ENCODE measurements at places on chromosomes 3 and 15. TPM values are rescaled to one million over a fixed set of nuclear protein-coding genes. Genes with fewer than 3 reads are reported as not detected.

PLS1 gene
- total RNA-seq = 11.1 TPM

ATP2C1 gene
- total RNA-seq = 68.5 TPM

PLCB2 gene
- 2.5 TPM for total RNA-seq

DLL4 gene
- 2.3 TPM for total RNA-seq

CATSPER2 gene
- total RNA-seq = 2.6 TPM

FILIP1L gene
- total RNA-seq = 18.5 TPM

C3orf20 gene
- total RNA-seq = not detected

UBA5 gene
- 90.2 TPM for total RNA-seq

ASB14 gene
- total RNA-seq = not detected

CCR9 gene
- not detected for total RNA-seq

CD86 gene
- total RNA-seq = 12.9 TPM

CEP97 gene
- total RNA-seq = 7.0 TPM

LRRC2 gene
- 4.4 TPM for total RNA-seq

GRCh38 chr3:131714585-131715220 is 211.9 kb upstream of the MRPL3 start:
- no peaks in the 10 kb centered on the region for H3K4me1 ChIP-seq
- H3K27ac ChIP-seq = no peak overlapping the region
- no peaks in the 10 kb centered on the region for H3K36me3 ChIP-seq
- H3K27me3 ChIP-seq = no peaks in the 10 kb centered on the region
- no peak for DNase-seq

DNA sequence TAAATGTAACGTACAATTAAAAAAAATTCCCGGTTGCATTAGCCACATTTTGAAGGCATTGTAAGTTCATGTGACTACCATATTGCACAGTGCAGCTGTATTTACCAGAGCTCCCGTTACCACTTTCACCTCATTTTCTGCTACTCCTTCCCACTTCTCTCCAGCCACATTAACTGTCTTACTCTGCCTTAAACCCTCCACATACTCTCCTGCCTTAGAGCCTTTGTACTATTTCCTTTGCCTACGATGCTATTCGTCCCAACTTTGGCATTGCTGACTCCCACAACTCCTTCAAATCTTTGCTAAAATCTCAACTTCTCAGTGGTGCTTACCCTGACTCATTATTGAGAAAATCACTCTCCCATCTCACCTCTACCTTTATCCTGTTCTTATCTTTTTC is 115.2 kb downstream of the CADM2 start:
- no peak for DNase-seq
- no peaks in the 10 kb centered on the region for H3K4me1 ChIP-seq
- no peak overlapping the region for H3K4me3 ChIP-seq
- H3K27me3 ChIP-seq = no peaks in the 10 kb centered on the region
- H3K27ac ChIP-seq = no peak overlapping the region

GRCh38 chr15:57079446-57079845 is 161.0 kb downstream of the TCF12 start:
- no peak for DNase-seq
- H3K4me1 ChIP-seq = peaks cover 33% of the 10 kb centered on the region
- H3K27me3 ChIP-seq = no peaks in the 10 kb centered on the region
- no peaks in the 10 kb centered on the region for H3K36me3 ChIP-seq

- H3K4me3 ChIP-seq = no peak overlapping the region
- H3K27me3 ChIP-seq = no peaks in the 10 kb centered on the region
- no peaks in the 10 kb centered on the region for H3K4me1 ChIP-seq
- H3K36me3 ChIP-seq = no peaks in the 10 kb centered on the region
Measured at GRCh38 chr3:187811585-187812250, 66.5 kb upstream of the BCL6 start.

DNA sequence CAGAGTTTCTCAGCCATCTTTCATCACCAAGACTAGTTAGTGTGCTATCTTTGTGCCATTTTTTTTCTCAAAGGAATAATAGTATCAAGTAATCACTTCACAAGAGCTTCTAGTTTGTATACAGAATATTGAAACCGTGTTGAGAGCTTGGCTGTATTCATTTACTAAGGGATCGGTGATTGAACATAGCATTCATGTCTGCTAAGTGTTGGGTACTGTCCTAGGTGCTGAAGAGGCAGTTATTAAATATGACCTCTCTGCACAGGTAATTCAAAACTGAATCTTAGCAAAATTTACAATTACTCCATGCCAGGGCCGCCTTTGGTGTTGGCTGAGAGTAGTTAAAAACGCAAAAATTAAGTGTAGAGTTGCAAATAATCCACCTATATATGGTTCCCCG is 355.3 kb upstream of the RORA start:
- no peak overlapping the region for H3K4me3 ChIP-seq
- no peaks in the 10 kb centered on the region for H3K4me1 ChIP-seq
- H3K36me3 ChIP-seq = no peaks in the 10 kb centered on the region
- H3K27ac ChIP-seq = no peak overlapping the region
- no peaks in the 10 kb centered on the region for H3K27me3 ChIP-seq
- no peak for DNase-seq

DNA sequence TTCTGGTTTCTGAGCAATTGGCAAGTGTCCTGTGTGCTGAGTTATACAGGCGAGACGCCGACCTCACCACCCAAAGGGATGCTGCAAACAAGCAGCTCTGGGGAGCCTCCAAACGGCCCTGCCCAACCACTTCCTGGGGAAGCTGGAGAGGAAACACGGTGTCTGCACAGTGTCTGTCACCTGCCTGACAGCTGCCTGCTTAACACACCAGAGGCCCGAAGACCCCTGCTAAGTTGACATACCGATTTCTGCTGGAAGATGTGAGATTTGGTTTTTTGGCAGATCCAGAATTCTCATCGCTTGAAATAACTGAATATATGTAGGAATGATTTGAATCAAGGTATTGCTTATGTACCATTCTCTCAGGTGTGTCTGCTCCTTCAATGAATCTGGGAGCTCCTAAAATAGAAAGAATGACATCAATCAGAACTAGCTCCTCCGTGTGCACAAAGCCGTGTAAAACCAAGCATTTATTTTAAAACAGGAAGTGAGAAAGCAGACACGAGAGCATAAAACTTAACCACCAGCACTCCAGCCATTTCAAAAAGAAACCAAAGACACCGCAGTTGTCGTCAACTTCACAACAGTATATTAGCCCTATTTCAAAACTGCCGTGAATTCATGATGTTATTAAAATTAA is 27.2 kb downstream of the LRRC2 start:
- peak overlapping the region; percentile 70 for H3K27ac ChIP-seq
- peak; percentile 46 for DNase-seq
- H3K36me3 ChIP-seq = no peaks in the 10 kb centered on the region
- H3K4me3 ChIP-seq = no peak overlapping the region

- no peak overlapping the region for H3K4me3 ChIP-seq
- no peaks in the 10 kb centered on the region for H3K4me1 ChIP-seq
- no peaks in the 10 kb centered on the region for H3K27me3 ChIP-seq
- no peak overlapping the region for H3K27ac ChIP-seq
- DNase-seq = no peak
Measured at GRCh38 chr3:133330065-133330464, 69.8 kb upstream of the BFSP2 start.

DNA sequence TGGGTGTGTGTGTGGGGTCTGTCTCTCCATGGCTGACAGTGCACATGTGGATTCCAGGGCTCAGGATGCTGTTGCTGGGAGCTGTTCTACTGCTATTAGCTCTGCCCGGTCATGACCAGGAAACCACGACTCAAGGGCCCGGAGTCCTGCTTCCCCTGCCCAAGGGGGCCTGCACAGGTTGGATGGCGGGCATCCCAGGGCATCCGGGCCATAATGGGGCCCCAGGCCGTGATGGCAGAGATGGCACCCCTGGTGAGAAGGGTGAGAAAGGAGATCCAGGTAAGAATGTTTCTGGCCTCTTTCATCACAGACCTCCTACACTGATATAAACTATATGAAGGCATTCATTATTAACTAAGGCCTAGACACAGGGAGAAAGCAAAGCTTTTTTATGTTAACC is 10.5 kb downstream of the ADIPOQ start:
- no peak overlapping the region for H3K4me3 ChIP-seq
- H3K27ac ChIP-seq = no peak overlapping the region
- DNase-seq = no peak
- H3K27me3 ChIP-seq = peaks cover 7% of the 10 kb centered on the region
- H3K36me3 ChIP-seq = no peaks in the 10 kb centered on the region

DNA sequence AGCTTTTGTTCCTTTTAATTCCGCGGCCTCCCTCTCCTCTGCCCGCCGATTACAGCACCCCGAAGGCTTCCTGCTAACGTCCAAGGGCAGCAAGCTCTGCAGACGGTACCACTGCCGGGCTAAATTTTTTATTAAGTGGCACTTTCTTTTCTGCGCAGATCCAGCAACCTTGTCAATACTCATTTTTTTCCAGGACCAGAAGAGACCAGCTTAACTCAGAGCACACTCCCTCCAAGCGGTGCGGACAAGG is 542 bp upstream of the MEIS2 start:
- peak overlapping the region; percentile 44 for H3K4me3 ChIP-seq
- H3K4me1 ChIP-seq = no peaks in the 10 kb centered on the region
- DNase-seq = peak; percentile 60
- H3K27ac ChIP-seq = peak overlapping the region; percentile 96

DNA sequence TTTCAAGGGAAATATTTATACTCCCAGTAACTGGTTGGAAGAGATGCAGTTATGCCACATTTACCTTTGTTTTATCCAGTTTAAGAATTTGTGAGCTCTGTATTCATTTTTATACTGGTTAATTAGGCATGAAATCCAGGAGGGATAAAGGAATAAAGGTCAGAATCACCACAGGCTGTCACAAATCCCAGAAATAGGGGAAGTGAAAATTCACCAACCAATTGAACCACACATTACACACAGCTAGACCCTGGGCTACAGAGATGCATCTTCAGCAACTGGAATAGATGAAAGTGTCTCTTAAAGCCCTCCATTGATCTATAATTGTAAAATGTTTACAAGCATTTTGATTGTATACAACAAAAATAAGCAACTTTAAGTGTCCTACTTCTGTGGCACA is 18.5 kb downstream of the SERPINI1 start:
- DNase-seq = no peak
- H3K27ac ChIP-seq = no peak overlapping the region
- no peaks in the 10 kb centered on the region for H3K27me3 ChIP-seq
- H3K4me3 ChIP-seq = no peak overlapping the region

GRCh38 chr3:119497820-119498185 is 544 bp upstream of the TIMMDC1 start:
- no peak for DNase-seq
- H3K36me3 ChIP-seq = peaks cover 2% of the 10 kb centered on the region
- H3K27ac ChIP-seq = peak overlapping the region; percentile 98

DNA sequence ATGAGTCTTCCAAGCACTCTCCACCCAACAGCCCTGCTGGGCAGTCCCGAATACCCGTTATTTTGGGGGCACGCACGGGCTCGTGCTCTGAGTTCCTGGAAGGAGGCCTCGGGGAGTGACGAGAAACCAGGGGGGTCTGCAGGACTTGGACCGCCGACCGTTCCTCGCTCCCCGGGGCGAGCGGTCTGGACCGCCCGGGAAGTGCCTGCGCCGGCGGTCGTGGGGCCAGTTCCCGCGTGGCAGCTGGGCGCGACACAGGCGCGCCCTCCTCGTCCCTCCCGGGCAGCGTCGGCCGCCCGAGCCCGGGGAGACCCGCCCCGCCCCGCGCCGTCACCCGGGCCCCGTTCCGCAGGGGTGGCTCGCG is 387 bp downstream of the GNB4 start:
- no peak overlapping the region for H3K4me3 ChIP-seq
- H3K27ac ChIP-seq = peak overlapping the region; percentile 82
- DNase-seq = no peak
- H3K36me3 ChIP-seq = no peaks in the 10 kb centered on the region
- H3K4me1 ChIP-seq = no peaks in the 10 kb centered on the region

GRCh38 chr3:48429960-48430707 is at the start of gene PLXNB1:
Gene PLXNB1 (minus strand): TSS chr3:48430086. CDS start chr3:48424611, 5,475 bp downstream.
- peak within 1 kb of the TSS; percentile 76 for H3K4me3 ChIP-seq
- peak; percentile 40 for DNase-seq
- peak within 1 kb of the TSS; percentile 57 for H3K27ac ChIP-seq
- H3K36me3 ChIP-seq = peaks cover 20% of the 10 kb centered on the region
- H3K27me3 ChIP-seq = no peaks in the 10 kb centered on the region

- H3K27me3 ChIP-seq = no peaks in the 10 kb centered on the region
- no peak overlapping the region for H3K27ac ChIP-seq
- peaks cover 18% of the 10 kb centered on the region for H3K4me1 ChIP-seq
- no peaks in the 10 kb centered on the region for H3K36me3 ChIP-seq
- DNase-seq = no peak
- no peak overlapping the region for H3K4me3 ChIP-seq
Measured at GRCh38 chr15:40912478-40912877, 16.7 kb upstream of the DLL4 start.

GRCh38 chr3:115627180-115628074 is 4.1 kb downstream of the GAP43 start:
- H3K36me3 ChIP-seq = no peaks in the 10 kb centered on the region
- DNase-seq = no peak
- peaks cover 24% of the 10 kb centered on the region for H3K27me3 ChIP-seq
- no peak overlapping the region for H3K4me3 ChIP-seq

GRCh38 chr15:93018574-93018973 is 70.4 kb downstream of the RGMA start:
- no peak overlapping the region for H3K4me3 ChIP-seq
- no peaks in the 10 kb centered on the region for H3K27me3 ChIP-seq
- no peaks in the 10 kb centered on the region for H3K36me3 ChIP-seq
- no peak for DNase-seq
- H3K27ac ChIP-seq = no peak overlapping the region

GRCh38 chr15:61064651-61065050 is 164.5 kb downstream of the RORA start:
- H3K27ac ChIP-seq = no peak overlapping the region
- H3K4me3 ChIP-seq = no peak overlapping the region
- H3K36me3 ChIP-seq = no peaks in the 10 kb centered on the region
- no peaks in the 10 kb centered on the region for H3K27me3 ChIP-seq
- H3K4me1 ChIP-seq = peaks cover 10% of the 10 kb centered on the region

DNA sequence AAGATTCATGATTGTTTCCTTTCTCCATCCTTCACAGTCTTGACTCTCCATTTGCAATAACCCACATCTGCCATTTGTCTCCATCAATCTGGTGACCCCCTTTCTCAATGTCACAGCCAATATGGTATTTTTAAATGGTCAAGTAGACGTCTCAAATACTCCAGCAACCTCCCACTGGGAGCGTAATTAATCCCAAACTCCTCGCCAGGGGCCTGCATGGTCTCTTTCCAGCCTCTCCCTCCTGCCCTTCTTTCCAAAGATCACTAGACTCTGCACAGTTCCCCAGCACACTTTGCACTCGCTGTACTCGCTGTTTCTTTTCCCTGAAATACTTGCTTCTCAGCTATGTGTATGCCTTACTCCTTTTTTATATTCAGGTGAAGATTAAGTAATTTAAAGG is 115.3 kb downstream of the PLCH1 start:
- H3K4me1 ChIP-seq = no peaks in the 10 kb centered on the region
- H3K4me3 ChIP-seq = no peak overlapping the region
- H3K27ac ChIP-seq = no peak overlapping the region
- no peak for DNase-seq
- H3K27me3 ChIP-seq = no peaks in the 10 kb centered on the region

DNA sequence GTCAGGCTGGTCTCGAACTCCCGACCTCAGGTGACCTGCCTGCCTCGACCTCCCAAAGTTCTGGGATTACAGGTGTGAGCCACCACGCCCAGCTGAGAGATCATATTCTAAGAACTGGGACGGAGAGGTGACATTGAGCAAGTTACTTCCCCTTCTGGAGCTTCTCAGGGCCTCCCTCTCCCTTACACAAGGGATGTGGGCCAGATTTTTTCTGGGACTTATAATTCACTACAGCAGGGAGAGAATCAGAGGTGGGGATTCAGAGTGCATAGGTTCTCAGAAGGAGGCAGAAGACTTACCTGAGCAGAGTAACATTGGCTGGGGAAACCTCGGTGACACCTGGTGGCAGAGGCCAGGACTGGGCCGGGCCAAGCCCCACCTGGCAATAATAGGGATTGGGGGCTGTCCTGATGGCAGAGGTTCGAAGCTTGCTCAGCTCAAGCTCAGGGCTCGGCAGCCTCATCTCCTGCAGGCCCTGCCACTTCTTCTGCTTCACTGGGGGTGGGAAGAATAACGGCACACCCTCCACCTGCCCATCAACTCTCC is 6.8 kb downstream of the LTK start:
- H3K4me1 ChIP-seq = peaks cover 13% of the 10 kb centered on the region
- no peak for DNase-seq
- no peak overlapping the region for H3K4me3 ChIP-seq
- no peaks in the 10 kb centered on the region for H3K36me3 ChIP-seq

Data from adrenal gland (tissue), 19 donors.